Osteoblast (primary cell): ENCODE measurements at places on chromosomes 12 and 14. TPM values are rescaled to one million over a fixed set of nuclear protein-coding genes. Genes with fewer than 3 reads are reported as not detected.
A peak's percentile ranks its signal among the peaks of the same experiment; 100 is the strongest.

GRCh38 chr14:75283833-75284563, 5.4 kb downstream of the FOS start:
- DNase-seq, result peak; percentile 43

DNA sequence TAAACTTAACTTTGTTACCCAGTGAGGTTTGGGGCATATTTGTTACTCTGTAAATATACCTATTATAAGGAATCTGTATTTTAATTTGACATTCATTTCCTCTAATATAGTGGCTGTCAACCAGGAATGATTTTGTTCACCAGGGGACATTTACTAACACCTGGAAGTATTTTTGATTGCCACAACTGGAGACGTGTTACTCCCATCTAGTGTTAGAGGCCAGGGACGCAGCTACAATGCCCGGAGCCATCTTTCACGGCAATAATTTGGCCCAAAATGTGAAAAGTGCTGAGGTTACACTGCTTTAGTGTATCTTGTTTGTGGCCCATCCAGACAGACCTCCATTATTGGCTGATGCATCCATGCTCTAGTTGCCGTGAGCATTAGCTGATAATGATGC, 881.3 kb upstream of the ATXN7L3B start:
- DNase-seq, result no peak

DNA sequence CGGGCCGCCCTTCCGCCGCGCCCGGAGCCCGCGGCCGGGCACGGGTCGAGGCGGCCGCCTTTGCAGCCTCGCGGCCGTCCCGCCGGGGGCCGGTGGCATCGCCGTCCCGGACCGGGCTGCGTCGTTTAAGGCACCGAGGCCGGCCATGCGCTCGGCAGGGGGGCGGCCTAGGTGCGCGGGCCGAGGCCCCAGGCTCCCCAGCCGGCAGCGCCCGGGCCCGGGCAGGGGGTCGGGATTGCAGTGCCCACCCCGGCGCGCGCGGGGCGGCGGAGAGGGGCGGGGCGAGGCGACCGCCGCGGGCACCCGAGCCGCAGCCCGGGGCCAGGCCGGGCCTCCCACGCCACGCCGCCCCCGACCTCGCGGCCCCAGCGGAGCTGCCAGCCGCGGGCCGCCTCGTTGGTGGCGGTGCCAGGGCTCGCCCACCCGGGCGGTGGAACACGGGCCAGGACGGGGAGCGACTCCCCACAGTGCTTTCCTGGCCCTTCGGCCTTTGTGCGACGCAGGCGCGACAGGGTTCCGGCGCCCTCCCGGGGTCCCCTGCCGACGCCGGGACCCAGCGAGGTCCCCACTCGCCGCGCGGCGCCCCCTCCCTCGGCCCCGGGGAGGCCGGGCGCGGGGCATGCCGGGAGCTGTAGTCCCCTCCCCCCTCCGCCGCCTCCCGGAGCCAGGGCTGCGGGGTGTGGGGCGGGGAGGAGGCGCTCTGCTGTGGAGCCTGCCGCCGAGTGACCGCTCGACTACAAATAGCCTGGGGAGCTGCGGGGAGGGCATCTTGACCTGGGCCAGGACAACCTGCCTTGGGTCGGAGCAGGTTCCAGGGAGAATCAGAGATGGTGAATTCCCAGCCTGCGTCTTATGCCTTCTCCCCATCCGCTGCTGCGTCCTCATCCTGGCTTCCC, 769 bp downstream of the FKBP4 start:
- DNase-seq, result peak; percentile 99

GRCh38 chr14:102581193-102581592, 11.3 kb upstream of the RCOR1 start:
- no peak for DNase-seq

DNA sequence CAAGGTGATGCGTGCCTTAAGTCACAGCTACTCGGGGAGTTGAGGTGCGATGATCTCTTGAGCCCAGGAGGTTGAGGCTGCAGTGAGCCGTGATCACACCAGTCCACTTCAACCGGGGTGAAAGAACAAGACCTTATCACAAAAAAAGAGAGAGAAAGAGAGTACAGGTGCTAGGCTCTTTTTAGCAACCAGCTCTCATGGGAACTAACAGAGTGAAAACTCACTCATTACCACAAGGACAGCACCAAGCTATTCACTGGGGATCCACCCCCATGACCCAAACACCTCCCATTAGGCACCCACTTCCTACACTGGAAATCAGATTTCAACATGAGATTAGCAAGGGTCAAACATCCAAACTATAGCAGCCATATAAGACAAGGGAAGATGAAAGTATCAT, 164.2 kb downstream of the NDUFA12 start:
- DNase-seq, result no peak

DNA sequence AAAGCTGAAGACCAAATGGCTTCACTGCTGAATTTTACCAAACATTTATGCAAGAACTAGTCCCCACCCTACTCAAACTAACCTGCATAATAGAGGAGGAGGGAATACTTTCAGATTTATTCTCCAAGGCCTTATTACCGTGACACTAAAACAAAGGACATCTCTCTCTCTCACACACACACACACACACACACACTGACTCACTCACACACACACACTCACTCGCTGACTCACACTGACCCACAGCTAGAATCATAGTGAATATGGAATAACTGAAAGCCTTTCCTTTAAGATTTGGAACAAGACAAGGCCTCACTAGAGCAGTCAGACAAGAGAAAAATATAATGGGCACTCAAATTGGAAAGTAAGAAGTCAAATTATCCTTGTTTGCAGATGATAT, 1014.1 kb downstream of the TMTC2 start:
- DNase-seq, result no peak

GRCh38 chr14:45135156-45135555, 574 bp upstream of the FANCM start:
- DNase-seq, result no peak

DNA sequence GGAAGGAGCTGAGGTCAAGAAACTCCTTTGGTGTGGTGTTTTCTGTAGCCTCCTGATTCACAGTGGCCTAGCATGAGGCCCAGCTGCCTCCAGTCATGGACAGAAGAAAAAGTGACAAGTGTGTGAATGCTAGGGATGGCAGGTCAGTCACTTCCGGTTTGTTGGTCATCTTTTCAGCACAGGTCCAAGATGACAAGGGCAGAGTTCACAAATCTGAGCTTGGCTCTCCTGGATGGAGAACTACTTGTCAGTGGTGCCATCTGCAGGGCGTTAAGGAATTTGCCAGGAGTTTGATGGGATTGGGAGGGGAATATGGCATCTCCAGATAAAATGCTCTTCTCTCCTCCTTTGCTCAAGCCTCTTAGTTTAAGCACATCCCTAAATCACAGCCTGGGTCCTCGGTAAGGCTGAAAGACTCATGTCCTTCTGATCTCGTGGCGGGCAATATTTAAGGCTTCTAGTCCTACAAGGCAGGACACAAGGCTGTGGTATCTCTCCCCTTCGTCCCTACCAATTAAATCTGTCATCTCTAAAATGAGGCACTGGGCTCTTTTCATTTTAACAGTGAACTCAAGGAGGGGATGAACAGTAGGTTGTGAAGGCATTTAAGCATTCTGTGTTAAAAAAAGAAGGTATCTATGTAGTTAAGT, 10.0 kb downstream of the TUBA1B start:
- DNase-seq, result peak; percentile 88

GRCh38 chr14:26791117-26791806, 193.4 kb upstream of the NOVA1 start:
- no peak for DNase-seq

GRCh38 chr12:25056011-25056410, 107.1 kb upstream of the BCAT1 start:
- DNase-seq, result no peak

DNA sequence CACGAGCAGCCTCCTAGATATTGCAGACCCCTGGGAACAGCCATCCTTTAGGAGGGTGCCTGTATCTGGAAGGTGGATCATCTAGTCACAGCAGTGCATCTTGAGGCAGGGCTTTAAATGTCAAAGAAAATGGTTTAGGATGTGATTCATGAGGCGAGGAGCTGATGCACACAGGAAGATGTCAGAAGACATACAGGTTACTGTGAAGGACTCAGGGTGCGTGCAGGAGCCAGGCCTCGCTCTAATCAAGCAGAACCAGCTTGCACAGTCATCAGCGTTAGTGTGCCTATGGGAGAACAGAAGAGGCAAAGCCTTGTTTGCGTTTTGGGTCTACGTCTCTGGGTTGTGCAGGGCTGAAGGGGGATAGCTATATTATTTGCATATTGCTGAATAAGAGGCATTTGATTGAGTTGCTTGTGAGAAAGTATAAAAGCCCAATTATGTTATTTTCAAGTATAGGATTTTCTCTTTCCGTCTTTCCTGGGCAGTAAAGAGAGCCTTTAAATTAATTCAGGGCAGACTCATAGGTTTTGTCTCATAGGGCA, 77.3 kb upstream of the RPH3A start:
- DNase-seq, result no peak

The TMPO gene
- 46.9 and 52.1 TPM in 2 replicates for total RNA-seq

The AQP6 gene
- total RNA-seq, result not detected in 2 replicates

The DPPA3 gene
- total RNA-seq, result not detected in 2 replicates

The SERPINA12 gene
- total RNA-seq, result not detected in 2 replicates

The LRRC10 gene
- total RNA-seq, result not detected in 2 replicates
